ENCODE measurements at places on chromosomes 6 and 20.

DNA sequence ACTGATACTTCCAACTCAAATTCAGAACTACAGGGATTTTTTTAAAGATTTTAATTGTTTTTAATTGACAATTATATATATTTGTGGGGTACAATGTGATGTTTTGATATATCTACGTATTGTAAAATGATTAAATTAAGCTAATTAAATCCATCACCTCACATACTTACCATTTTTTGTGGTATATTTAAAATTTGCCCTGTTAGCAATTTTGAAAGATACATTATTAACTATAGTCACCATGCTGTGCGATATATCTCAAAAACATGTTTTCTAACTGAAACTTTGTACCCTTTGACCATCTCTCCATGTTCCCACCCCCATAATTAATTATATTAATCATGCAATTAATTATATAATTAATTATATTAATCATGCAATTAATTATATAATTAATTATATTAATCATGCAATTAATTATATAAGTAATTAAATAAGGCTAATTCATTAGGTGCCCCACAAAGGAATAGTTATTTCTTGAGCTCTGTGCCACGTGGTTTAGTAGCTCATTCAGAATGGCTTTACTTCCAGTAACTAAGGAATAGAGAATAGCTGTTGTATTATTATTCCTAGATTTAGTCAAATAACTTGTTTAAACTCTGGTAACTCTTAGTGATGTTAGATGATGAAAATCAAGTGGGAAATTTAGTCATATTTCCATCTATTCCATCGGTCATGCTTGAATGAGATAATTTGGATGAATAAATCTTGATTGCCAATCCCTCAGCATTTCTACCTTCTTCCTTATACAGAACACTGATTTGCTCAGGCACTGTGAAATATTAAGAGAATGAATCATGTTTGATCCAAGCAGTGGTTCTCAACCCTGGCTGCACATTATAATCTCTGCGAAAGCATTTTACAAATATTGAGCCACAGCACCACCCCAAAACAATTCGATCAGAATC, 25.1 kb downstream of the LOC128125822 start:
- DNase-seq, result no peak

GRCh38 chr20:5652626-5653553, 97.3 kb upstream of the SHLD1 start:
- no peak for DNase-seq

DNA sequence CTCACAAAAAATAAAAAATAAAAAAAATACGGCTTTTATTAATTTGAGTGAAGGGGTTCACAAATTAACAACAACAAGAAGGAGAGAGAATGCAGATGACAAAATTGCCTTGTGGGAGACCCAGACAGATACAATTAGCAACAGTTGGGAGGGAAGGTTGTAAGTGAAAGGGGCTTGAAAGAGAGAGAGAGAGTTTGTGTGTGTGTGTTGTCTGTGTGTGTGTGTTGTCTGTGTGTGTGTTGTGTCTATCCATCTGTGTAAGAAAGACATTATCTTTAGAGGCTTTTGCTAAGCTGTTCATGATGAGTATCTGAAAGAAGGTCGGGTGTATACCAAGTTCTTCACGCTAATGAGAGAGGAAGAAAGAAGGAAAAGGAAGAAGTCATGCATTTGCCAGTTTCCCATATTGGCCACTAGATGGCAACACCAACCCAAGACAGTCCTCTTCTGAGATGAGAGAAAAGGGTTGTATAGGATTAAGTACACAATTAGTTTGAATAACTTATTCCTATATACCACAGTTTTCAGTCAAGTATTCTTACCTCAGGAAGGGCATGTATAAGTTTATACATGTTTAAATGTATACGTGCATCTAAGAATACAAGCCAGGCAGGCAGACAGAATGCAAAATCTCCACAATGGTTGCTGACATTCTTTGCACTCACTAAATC, 63.7 kb upstream of the CD2AP start:
- DNase-seq, result no peak

DNA sequence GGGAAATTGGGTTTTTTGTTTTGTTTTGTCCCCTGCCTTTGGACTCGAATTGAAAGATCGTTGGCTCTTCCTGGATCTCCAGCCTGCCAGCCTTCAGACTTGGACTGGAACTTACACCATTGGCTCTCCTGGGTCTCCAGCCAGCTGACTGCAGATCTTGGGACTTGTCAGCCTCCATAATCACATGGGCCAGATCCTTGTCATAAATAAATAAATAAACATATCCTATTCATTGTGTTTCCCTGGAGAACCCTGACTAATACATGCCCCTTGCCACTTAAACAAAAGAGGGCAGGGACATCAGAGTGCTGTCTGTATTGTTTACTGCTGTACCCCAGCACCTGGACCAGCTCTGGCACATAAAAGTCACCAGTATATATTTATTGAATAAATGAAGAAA, 101.5 kb downstream of the CAP2 start:
- no peak for DNase-seq

GRCh38 chr6:141056945-141057625, 1075.6 kb upstream of the GJE1 start:
- DNase-seq, result no peak

- DNase-seq, result no peak
These were observed 21.4 kb upstream of the AKIRIN2 start for GRCh38 chr6:87723170-87724078.

GRCh38 chr20:33125983-33126382, 42.0 kb upstream of the BPIFA2 start:
- DNase-seq, result no peak

DNA sequence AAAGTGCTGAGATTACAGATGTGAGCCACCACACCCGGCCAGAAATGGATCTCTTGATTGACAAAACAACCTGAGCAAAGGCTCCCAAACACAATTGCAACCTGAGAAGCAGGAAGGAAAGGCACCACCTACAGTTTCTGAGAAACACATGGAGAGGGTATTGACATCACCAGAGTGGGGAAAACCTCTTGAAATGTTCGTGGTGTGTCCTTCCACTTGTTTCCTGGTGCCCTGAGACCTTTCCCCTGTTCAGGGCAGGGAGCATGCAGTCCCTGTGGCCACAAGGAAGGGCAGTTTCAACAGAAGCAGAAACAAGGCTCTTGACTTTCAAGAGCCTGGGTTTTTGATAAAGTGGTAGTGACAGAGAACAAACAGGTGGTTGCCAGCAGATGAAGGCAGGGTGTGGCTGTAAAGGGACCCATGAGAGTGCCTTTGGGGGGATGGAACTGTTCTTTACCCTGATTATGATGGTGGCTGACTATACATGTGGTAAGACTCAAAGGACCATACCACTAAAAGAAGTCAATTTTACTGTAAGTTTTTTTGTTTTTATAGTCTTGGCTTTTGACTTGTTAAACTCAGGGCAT, 3.2 kb upstream of the BPIFA1 start:
- no peak for DNase-seq

DNA sequence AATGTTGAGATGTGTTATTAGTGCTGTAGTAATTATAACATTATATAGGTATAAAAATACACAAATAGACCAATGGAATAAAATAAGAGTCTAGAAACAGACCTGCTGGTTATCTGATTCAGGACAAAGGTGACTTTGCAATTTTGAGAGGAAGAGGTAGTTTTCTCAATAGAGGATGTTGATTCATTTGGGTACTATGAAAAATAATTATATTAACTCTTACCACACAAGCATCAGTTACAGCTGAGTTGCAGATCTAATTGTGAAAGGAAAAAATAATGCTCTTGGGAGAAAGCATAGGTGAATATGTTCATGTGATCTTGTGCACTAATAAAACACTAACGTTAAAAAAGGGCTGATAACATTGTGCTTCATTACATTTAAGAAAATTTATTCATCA, 103.0 kb downstream of the BCKDHB start:
- DNase-seq, result no peak

DNA sequence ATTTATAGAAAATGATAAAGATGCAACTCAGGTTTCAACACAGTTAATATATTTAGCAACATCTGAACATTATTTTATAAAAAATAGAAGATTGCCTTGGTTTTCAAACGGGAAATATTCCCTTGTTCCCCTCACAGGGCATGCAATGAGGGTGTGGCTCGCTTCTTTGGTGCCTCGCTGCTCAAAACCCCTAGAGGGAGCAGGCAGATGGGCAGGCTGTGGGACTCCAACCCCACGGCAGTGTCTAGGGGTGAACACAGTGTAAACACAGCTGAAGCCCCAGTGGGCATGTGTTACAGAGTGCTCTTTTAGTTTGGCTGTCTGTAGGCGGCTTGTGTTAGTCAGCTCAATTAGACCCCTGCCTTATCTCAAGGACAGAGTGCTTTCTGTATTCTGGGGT, 560.8 kb upstream of the IMPG1 start:
- no peak for DNase-seq

DNA sequence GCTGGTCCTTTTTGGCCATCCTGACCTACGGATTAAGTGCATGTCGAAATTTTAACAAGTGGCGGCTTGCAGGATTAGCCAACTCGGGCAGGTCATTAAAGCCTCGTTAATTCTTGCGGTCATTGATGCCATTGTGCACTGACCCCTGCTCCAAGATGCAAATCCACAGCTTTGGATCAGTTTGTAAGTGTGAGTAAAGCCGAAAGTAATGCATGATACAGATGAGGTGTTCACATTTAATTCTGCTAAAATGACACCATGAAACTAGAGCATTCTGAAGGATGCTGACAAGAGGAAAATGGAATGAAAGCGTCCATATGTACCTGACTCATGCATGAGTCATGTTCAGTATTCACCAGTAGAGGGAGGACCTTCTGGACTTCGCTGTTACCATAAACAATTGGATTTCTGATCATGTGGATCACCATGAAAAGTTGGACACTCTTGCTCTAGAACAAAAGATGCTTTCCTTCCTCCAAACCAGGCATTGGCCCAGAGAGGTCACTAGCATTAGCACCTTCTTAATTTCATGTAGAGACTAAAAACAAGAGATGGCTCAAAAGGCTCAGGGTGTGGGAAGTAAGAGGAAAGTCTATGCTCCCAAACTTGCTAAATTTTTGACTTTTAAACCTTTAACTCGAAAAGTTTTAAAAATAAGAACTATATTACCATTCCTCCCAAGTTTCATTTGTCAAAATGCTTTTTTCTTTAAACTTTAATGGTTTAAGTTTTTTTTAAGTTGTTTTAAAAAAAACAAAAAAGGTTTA, 48.0 kb downstream of the MUC22 start:
- DNase-seq, result no peak

GRCh38 chr20:62244644-62245108, 6.4 kb downstream of the OSBPL2 start:
- no peak for DNase-seq

GRCh38 chr6:102187186-102187585, 793.7 kb downstream of the GRIK2 start:
- DNase-seq, result no peak

- DNase-seq, result no peak
These were observed 54.2 kb upstream of the FRMD1 start for GRCh38 chr6:168133168-168133561.

- DNase-seq, result no peak
These were observed 18.8 kb downstream of the ARHGAP40 start for GRCh38 chr20:38620441-38620840.

GRCh38 chr6:7431313-7431673, 41.7 kb downstream of the RIOK1 start:
- DNase-seq, result no peak

DNA sequence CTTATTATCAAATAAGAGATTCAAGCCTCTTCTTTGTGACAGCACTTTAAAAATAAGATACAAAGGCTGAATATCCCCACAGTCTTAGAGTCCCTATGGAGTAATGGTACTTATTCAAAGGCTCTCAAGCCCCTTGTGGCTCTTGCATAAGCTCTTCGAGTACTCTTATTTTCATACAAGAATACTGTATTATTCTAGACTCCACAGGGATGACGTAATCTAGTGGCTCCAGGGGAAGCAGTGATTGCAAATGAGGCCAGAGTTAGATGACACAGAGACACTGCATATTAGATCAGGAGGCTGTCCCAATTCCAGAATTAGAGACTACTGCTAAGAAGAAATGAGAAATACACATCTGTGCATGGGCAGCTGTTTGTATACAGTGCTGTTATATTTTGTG, 1195.9 kb upstream of the MAP3K7 start:
- no peak for DNase-seq

DNA sequence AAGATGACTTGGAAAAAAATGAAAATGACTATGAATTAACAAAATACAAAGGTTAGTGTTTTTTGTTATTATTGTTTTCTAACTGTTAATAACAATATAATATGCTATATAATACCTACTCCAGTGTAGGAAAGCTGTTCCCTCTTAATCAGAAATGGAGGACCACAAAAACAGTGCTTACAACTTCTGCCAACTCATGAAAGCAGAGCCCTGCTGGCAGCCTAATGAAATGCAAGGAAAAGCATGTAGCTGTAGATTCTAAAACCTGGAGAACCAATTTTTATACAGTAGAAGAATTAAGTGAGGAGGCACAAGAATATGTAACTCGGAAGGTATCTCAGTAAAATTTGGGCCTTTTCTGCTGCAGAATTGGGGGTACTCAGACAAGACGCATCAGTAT, 29.4 kb downstream of the PHIP start:
- DNase-seq, result no peak

DNA sequence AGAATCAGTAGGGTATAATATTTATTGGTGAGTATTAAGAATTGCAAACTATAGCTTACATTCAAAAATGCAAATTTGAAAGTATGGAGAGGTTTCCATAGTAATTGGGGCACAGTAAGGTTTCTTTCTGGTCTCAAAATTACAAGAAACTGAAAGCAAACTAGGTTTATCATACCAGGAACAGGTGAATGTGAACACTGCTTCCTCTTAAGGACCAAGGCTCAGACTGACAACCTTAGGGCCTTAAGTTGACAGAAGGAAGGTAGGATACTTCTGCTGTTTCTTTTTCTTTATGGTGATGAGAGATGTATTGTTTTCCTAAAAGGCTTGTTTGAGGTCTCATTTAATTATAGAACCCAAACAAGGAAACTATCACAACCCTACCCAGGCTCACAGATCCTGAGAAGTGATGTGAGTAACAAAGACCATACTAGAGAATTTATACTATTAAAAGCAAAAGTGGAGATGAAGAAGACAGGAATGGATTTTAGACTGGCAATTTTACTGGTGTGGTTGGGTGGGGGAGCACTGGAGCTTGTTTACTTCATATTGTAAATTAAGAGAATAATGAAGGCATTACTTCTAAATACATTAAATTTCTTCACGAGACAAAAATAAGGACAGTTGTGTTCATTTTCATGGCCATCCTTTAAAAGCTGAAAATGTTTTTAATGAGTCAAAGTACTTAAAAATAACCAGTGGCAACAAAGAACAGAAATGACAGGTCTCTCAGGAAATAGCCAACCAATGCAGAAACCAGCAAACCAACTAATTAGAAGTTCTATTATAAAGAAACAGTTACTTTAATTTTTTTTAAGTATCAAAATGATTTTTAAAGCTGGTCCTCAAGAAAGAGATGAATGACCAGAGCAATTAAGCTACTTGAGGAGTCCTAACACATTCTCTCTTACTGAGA, 21.3 kb downstream of the STAU1 start:
- DNase-seq, result no peak
